ENCODE measurements at places on chromosomes 16 and 17. TPM values are rescaled to one million over a fixed set of nuclear protein-coding genes. Genes with fewer than 3 reads are reported as not detected.

DNA sequence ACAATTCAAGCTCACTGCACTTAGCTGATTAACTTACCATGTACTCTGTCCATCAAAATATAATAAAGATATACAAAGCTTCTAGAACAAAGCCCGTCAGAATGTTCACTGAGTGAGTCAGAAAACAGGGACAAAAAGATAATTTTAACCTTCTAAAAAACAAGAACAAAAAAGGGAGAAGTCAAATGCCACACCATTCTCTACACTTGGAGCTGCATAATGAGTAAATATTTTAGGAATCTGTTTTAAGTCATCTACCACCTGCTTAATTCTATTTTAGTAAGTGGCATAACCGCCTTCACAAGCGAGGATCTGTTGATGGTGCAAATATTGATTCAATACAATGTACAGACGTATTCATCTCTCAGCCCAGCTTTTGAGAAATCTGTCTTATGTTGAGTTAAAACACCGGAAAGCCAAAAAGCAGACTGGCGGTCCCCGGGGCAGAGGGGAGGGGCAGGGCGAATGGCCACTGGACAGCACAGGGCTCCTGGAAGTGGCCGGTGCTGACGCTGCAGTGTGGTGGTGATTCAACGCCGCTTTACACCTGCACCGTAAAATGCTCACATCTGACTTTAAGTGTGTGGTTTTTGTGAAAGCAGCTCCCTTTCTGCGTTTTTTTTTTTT lies 20.1 kb downstream of the RAB40B start:
- no peak for DNase-seq

- DNase-seq: no peak
These were observed 225.3 kb downstream of the WWOX start for GRCh38 chr16:78324649-78325285.

GRCh38 chr17:81735264-81736102 lies 23.4 kb downstream of the SLC25A10 start:
- DNase-seq: no peak

- DNase-seq: no peak
These were observed 4.9 kb downstream of the UBE2O start for GRCh38 chr17:76447931-76448652.

DNA sequence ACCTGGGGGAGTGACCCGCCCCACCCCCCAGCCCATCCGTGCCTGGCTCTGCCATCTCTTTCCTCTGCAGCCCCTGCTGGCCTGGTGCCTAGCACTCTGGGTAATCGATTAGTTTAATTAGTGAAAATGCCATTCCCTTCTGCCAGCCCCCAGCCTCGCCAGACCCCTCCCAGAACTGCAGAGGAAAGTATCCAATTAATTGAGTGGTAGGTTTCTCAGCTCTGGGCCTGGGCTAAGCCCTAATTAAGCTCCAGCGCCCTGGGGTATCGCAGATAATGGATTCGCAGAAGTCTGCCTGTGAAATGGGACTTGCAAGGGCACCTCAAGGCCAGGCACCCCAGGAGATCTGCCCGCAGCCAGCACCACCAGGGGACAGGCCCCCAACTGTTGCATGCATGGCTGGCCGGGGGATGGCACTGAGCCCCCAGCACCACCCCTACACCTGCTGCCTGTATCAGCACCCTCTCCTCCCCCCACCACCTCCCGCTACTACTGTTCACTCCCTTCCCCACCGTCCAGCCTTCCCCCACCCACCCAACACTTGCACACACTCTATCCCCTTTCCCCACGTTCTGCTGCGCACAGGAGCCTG lies 19.7 kb upstream of the SPPL2C start:
- DNase-seq: no peak

GRCh38 chr16:1152123-1152638 lies 725 bp upstream of the CACNA1H start:
- no peak for DNase-seq

DNA sequence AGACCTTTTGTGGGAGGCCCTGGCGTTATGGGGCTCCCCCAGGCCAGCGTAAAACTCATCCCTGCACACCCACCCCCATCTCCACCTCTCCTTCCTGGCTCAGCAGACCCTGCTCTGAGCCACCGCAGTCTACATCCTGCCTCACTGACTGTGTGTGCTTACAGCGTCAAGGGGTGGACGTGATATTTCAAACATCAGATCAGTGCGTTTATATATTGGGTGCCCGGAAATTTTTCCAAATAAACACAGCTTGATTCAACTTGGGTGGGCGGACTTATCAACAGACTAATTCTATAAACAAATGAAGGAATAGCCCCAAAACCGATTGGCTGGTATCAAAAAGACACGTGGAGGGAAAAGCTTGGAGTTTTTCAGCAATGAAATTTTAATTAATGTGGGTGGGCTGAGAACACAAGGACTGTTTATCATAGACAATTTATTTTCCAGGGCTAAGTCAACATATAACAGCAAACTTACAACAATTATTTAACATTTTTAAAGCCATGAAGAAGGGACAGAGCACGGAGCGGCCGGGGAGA lies at the start of gene FOXL1:
Gene FOXL1, plus strand, starts transcription at position 489 of the 539 bp plus-strand sequence. CDS start 175 bp downstream, outside the sequence.
- no peak for DNase-seq

DNA sequence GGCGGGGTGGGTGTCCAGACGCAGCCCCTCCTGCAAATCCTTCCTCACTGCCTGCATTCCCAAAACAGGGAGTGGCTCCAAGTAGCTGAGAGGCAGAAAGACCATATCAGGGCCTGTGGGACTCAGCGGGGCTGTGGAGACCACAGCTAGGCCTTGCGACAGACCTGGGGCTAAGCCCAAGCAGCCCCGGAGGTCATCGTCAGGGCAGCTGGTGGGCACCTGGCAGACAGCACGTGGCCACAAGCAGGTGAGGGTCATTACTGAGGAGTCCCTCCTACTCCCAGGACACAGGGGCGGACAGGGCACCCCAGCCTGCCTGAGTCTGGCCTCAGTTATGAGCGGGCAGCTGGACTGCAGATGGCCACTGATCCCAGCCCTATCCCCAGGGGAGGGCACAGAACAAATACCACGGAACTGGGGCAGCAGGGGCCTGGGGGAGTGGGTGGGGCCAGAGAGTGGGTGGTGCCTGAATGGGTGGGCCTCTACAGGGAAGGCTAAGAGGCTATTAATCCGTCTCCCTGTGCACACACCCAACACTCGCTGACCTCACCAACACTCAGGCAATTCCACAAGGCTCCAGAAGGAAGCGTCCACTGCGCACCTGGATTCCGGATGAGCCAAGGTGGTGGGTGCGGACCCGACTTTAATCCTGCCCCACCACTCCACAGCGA lies 8.5 kb downstream of the HS3ST6 start:
- no peak for DNase-seq

GRCh38 chr17:75553295-75554110 lies 28.0 kb downstream of the LLGL2 start:
- DNase-seq: no peak

DNA sequence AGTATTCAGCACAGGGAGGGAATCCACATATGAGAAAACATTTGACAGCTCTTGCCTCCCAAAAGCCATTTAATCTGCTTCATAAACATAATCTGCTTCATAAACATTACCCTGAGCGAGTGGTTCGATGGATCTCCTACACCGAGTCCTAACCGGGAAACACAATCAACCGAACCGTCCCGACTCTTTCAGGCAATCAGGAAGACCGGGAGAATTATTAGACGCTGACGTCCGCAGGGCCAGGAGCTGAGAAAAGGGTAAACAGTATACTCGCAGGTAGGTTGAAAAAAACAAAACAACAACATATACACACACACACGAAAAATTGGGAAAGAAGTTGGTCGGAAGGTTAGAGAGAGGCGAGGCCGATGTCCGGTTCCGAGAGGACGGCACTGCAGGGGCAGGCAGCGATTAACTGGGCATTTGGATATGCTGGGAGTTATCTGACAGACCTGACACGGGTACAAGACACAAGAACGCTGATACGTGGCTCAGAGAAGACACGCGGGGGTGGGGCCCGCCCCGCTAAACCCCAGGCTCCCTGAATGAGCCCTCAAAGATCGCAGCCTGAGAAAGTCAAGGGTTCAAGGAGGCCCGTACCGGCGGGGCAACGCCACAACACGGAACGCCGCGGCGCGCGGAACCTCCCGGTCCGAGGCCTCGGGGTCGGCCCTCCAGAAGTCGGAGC lies 585 bp downstream of the AP1G1 start:
- no peak for DNase-seq

GRCh38 chr17:38710985-38711384 lies 5.9 kb downstream of the MLLT6 start:
- no peak for DNase-seq

- no peak for DNase-seq
These were observed 53.2 kb downstream of the SMG6 start for GRCh38 chr17:2250140-2251095.

GRCh38 chr16:57893559-57894389 lies 77.2 kb downstream of the CNGB1 start:
- DNase-seq: no peak

DNA sequence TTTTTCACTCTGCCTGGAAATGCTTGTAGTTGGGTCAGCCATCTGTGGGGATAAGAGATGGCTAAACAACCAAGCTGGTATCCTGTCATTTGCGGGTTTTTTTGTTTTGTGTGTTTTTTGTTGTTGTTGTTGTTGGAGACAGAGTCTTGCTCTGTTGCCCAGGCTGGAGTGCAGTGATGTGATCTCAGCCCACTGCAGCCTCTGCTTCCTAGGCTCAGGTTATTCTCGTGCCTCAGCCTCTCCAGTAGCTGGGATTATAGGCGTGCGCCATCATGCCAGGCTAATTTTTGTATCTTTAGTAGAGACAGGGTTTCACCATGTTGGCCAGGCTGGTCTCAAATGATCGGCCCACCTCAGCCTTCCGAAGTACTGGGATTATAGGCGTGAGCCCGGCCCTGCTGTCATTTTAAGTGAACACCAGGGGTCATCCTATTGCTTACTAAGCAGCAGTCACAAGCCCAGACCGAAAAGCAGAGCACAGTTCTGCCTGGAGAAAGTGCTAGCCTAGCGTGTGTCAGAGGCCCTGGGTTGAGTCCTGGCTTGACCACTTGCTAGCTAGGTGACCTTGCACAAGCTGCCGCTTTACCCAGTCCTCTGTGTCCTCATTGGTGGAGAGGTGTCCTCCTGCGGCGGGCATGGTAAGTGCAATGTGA lies 4.6 kb downstream of the SMCR8 start:
- no peak for DNase-seq

DNA sequence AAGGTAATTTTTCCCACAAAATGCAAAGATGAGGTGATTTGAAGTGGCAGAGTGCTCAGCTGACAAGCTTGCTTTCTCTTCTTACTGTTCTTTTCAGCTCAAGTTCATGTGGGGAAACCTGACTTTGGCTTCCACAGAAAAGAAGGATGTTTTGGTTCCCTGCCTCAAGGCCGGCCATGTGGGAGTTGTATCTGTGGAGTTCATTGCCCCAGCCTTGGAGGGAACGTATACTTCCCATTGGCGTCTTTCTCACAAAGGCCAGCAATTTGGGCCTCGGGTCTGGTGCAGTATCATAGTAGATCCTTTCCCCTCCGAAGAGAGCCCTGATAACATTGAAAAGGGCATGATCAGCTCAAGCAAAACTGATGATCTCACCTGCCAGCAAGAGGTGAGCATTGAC lies 18.4 kb upstream of the TMEM106A start:
- DNase-seq: no peak

- DNase-seq: no peak
These were observed 366.3 kb upstream of the XYLT1 start for GRCh38 chr16:17836868-17837602.

GRCh38 chr17:69348429-69348828 lies 21.5 kb upstream of the ABCA5 start:
- no peak for DNase-seq

GRCh38 chr17:57539529-57540301 lies 205.4 kb downstream of the CCDC182 start:
- no peak for DNase-seq

- DNase-seq: no peak
These were observed 315.4 kb downstream of the MAP2K6 start for GRCh38 chr17:69729944-69730343.

GRCh38 chr16:88058136-88058535 lies 106.9 kb downstream of the BANP start:
- no peak for DNase-seq

DNA sequence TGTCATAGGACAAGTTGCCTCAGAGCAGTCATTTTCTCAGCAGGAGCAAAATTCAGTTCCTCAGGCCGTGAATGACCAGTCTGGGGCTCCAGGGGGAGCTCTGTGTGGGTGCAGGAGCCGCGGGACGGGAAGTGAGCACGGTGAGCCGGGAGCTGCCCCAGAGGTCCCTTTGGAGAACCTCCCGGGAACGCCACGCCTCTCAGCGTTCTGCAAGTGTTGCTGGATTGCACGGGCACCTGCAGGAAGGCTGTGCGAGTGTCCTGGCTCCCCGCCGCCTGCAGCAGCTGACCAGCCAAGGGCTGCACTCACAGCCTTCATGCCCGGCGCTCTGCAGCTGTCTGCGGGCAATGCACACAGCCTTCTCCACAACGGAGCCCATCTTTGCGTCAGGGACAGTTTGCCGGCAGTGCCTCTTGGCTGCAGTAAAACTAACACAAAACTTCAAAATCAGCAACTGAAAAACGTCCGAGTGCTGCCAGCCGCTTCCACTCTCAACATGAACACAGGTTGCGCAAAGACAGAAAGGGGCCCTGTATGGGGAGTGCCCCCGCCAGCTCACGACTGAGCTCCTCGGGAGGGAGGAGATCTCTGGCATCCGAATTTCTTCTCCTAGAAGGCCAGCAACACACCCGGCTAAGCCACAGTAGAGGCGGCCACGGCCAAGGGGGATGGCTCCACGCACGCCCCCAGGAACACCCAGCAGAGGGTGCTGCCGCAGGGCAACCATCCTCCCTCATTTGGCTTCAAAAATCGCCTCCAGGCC lies 16.0 kb downstream of the NDUFAF8 start:
- DNase-seq: no peak

Gene B4GALNT2
- total RNA-seq: 0.02 TPM

Gene SLC16A5
- total RNA-seq: 6.0 TPM

Gene CANT1
- 57.0 TPM for total RNA-seq

Gene TPSAB1
- 0.77 TPM for total RNA-seq

Gene SLC46A1
- total RNA-seq: 3.6 TPM

Gene CEP112
- 1.2 TPM for total RNA-seq

Gene WNT3
- total RNA-seq: not detected

Gene MRPL10
- 68.7 TPM for total RNA-seq

Gene MYOCD
- total RNA-seq: not detected

Gene SERPINF2
- 0.36 TPM for total RNA-seq

Gene FBXL19
- total RNA-seq: 36.4 TPM

Gene TMEM186
- 19.8 TPM for total RNA-seq

Gene KRTAP9-4
- total RNA-seq: not detected

Gene CHD9NB
- total RNA-seq: 0.14 TPM

Gene CFAP97D1
- not detected for total RNA-seq

Gene CCDC78
- total RNA-seq: 6.2 TPM

Gene SLC38A8
- total RNA-seq: not detected

Gene CACNG3
- not detected for total RNA-seq

Gene MRPL27
- 63.6 TPM for total RNA-seq

Gene NME3
- 30.9 TPM for total RNA-seq

Gene PITPNM3
- 1.2 TPM for total RNA-seq

Gene TBX2
- not detected for total RNA-seq

Measured in activated naive CD4-positive, alpha-beta T cell treated with anti-CD3 and anti-CD28 coated beads, Interleukin-2, amount 50 U/mL, for 72 hours (primary cell).